ENCODE measurements at places on chromosomes 5 and 9. TPM values are rescaled to one million over a fixed set of nuclear protein-coding genes. Genes with fewer than 3 reads are reported as not detected.
A peak's percentile ranks its signal among the peaks of the same experiment; 100 is the strongest.

- H3K4me3 ChIP-seq = no peak overlapping the region
- no peak for DNase-seq
- H3K27me3 ChIP-seq = no peaks in the 10 kb centered on the region
These were observed 15.1 kb downstream of the ANGPTL2 start for GRCh38 chr9:127107171-127107928.

DNA sequence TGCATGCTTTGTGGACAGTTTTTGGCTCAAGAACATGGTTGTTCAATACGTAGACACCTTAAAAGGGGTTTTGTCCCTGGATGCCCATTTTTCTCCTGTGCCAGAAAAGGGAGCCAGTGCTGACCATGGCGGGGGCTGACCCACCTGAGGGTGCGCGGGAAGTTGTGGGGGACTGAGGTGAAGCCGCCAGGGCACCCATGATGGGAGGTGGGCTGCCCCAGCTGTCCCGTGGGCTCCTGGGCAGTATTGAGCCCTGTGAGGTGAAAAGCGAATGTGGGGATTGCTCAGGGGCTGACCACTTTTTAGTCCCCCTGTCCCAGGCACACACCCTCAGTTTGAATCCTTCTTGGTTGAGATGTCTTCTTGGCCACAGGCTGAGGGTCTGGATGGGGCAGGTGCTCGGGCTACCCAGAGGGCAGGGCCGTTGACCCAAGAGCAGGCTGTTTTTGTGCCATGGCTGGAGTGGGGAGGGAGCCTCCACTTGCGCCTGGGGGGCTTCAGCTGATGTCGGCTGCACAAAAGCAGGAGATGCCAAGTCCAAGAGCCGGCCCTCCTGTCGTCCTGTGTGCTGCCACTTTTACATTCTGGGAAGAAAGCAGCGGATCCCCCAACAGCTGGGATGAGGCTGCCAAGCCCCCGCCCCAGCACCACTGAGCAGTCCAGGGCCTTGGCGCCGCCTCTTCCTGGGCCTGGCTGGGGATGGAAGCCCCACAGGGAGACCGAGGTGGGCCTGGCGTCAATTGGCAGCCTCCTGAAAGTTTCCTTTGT, 120.1 kb downstream of the WNK2 start:
- H3K27ac ChIP-seq = no peak overlapping the region
- no peaks in the 10 kb centered on the region for H3K36me3 ChIP-seq
- H3K4me1 ChIP-seq = no peaks in the 10 kb centered on the region
- H3K27me3 ChIP-seq = no peaks in the 10 kb centered on the region

The IER5L gene
- total RNA-seq = 7.5 TPM

DNA sequence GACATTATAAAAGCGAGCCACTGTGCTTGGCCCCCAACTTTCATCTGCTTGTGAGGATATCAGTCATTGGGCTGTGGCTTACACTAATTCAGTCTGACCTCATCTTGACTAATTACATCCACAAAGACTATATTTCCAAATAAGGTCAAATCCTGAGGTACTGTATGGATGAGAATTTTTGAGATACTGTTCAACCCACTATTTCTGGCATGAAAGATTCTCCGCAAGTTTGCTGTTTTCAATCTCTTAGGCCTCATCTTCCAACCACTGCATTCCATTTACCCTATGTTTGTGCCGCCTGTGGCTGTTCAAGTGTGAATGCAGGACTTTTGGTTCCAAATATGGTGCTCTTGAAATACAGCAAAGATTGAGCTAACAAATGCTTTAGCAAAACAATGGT, 400.9 kb upstream of the SGCD start:
- H3K27ac ChIP-seq = no peak overlapping the region
- H3K4me1 ChIP-seq = no peaks in the 10 kb centered on the region
- H3K27me3 ChIP-seq = peaks cover 10% of the 10 kb centered on the region
- DNase-seq = no peak

- H3K4me1 ChIP-seq = no peaks in the 10 kb centered on the region
- no peaks in the 10 kb centered on the region for H3K36me3 ChIP-seq
- H3K27me3 ChIP-seq = no peaks in the 10 kb centered on the region
- no peak overlapping the region for H3K4me3 ChIP-seq
These were observed 897 bp downstream of the NDST1 start for GRCh38 chr5:150508828-150509227.

- no peaks in the 10 kb centered on the region for H3K27me3 ChIP-seq
- peak overlapping the region; percentile 8 for H3K27ac ChIP-seq
- H3K36me3 ChIP-seq = peaks cover 16% of the 10 kb centered on the region
- H3K4me3 ChIP-seq = no peak overlapping the region
- DNase-seq = no peak
- peaks cover 21% of the 10 kb centered on the region for H3K4me1 ChIP-seq
These were observed 21.1 kb downstream of the AP3B1 start for GRCh38 chr5:78273436-78273835.

DNA sequence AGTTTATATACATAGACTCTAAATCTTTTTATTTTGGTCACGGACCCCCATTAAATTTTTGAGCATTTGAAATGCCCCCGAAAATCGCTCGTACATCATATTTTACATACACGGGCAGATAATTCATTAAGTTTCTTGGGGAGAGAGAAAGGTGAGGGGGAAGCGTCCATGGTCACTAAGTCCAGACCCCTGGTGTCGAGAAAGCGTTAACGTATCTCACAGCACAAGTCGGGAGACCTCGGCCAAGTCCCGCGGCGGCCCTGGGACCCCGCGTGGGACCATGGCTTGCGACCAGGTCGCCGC, 794 bp downstream of the PTBP3 start:
- peak overlapping the region; percentile 96 for H3K27ac ChIP-seq
- H3K4me1 ChIP-seq = peaks cover 55% of the 10 kb centered on the region
- H3K4me3 ChIP-seq = peak overlapping the region; percentile 99
- no peak for DNase-seq
- no peaks in the 10 kb centered on the region for H3K27me3 ChIP-seq

GRCh38 chr9:129902740-129903134, 67.5 kb downstream of the USP20 start:
- peaks cover 30% of the 10 kb centered on the region for H3K4me1 ChIP-seq
- no peak overlapping the region for H3K4me3 ChIP-seq
- H3K27ac ChIP-seq = peak overlapping the region; percentile 62
- no peaks in the 10 kb centered on the region for H3K36me3 ChIP-seq

DNA sequence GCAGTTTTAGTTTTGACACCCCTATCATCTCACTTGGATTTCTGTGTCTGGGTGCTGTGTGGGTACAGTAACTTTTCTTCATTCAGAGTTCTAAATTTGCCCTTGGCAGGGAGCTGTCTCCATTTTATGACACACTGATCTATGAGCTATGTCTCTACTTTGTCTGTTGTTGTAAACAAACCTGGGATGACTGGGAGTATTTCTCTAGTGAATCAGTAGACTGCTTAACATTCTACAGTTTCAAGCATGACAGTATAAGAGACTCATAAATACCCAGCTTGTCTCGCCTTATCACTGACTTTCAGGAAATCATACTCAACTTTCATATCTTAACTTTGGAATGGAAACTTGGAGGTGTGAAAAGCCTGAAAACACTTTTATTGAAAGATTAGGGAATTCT, 212.1 kb upstream of the NUDT12 start:
- no peaks in the 10 kb centered on the region for H3K27me3 ChIP-seq
- no peak for DNase-seq
- no peaks in the 10 kb centered on the region for H3K4me1 ChIP-seq
- H3K36me3 ChIP-seq = peaks cover 3% of the 10 kb centered on the region
- H3K4me3 ChIP-seq = no peak overlapping the region
- H3K27ac ChIP-seq = no peak overlapping the region

The CDKN2A gene
- 0.60 TPM for total RNA-seq

The RAI14 gene
- not detected for total RNA-seq

- no peak overlapping the region for H3K4me3 ChIP-seq
- no peak for DNase-seq
- no peaks in the 10 kb centered on the region for H3K27me3 ChIP-seq
- peaks cover 67% of the 10 kb centered on the region for H3K36me3 ChIP-seq
These were observed 3.0 kb downstream of the PSMB7 start for GRCh38 chr9:124412228-124412575.

The LTC4S gene
- 5.5 TPM for total RNA-seq
